ENCODE measurements at places on chromosomes 12 and 14.

DNA sequence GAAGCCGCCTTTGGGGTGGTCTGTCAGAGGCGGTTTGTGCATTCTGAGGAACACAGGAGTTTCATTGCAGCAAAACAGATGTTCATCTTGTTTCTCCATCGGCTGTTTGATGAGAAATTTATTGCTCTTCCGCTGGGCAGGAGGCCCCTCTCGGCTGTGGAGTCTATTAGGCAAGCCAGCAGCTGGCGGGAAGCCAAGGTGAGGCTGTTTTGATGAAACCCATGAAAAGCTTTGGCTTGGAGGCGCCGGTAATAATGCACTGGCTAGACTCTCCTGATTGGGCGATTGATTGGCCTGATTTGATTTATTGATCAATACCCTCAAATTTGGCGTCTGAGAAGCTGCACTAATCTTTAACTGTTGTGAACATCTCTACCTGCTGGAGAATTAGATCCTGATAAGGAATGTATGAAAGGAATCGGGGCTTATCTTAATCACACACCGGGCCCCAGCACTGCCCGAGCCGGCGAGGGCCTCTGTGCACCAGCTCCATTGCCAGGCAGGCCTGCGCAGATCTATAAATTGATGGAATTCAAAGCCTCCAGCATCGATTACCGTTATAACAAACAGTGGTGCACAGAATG is 187.7 kb downstream of the PHETA1 start:
- H3K27me3 ChIP-seq, result peaks cover 34% of the 10 kb centered on the region
- no peak overlapping the region for H3K4me3 ChIP-seq
- H3K4me1 ChIP-seq, result no peaks in the 10 kb centered on the region
- H3K27ac ChIP-seq, result no peak overlapping the region
- no peaks in the 10 kb centered on the region for H3K36me3 ChIP-seq

DNA sequence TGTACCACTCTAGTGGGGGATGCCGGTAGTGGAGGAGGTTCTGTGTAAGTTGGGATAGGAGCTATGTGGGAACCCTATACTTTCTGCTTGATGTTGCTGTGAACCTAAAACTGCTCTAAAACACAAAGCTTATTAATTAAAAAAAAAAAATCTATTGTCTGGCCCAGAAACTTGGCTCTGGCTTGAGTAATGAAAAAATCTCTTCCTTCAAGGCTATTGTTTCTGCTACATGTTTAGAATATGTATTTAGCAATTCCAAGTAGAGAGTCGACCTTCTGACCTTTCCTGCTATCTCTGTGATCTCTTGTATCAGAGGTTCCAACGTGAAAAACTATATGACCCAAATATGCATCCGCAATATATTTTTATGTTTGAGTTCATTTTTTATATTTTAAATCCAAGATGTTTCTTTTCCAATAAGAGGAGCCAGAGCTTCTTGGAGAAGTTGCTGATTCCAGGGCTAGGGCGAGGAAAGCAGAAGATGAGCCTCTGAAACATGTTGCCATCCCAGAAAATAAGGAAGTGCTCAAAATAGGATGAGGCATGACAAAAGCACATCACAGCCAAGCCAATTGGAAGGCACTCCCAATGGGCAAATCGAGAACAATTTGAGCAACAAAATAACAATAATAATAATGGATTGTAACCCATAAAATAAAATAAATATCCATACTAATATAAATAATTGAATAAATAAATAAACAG is 184.6 kb upstream of the TMEM260 start:
- H3K27me3 ChIP-seq, result peaks cover 6% of the 10 kb centered on the region
- H3K36me3 ChIP-seq, result no peaks in the 10 kb centered on the region
- H3K4me1 ChIP-seq, result no peaks in the 10 kb centered on the region
- DNase-seq, result no peak
- H3K4me3 ChIP-seq, result no peak overlapping the region

- no peaks in the 10 kb centered on the region for H3K4me1 ChIP-seq
- H3K27ac ChIP-seq, result no peak overlapping the region
- DNase-seq, result no peak
- H3K36me3 ChIP-seq, result no peaks in the 10 kb centered on the region
- no peak overlapping the region for H3K4me3 ChIP-seq
- H3K27me3 ChIP-seq, result peaks cover 21% of the 10 kb centered on the region
Observed at GRCh38 chr12:1886396-1887008, 31.9 kb downstream of the CACNA2D4 start.

DNA sequence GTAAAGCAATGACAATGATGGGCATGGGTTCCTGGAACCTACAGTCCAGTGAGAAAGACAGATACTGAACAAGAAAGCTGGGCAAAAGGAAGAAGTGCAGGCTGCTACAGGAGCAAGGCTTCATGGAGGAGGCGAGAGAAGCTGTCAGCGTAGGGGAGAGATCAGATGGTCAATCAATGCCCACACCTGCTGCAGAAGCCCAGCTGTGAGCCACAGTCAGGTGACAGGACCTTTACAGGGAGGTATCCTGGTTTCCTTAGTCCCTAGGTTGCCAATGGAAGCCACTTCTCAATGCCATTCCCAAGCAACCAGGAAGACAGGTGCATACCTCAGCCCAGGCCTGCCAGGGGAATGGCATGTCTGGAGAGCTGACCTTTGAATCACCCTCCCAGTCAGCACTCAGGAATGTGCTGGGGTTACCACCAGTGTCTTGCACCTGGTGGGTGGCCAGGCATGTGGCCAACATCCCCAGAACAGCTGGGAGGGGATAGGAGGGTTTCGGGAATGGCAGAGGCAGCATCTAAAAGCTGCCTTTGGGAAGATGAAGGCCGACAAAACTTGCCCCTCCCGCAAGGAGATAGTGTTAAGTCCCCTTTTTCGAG is 170.3 kb downstream of the TTC7B start:
- H3K36me3 ChIP-seq, result no peaks in the 10 kb centered on the region
- no peak overlapping the region for H3K27ac ChIP-seq
- DNase-seq, result no peak
- no peak overlapping the region for H3K4me3 ChIP-seq
- H3K27me3 ChIP-seq, result no peaks in the 10 kb centered on the region

DNA sequence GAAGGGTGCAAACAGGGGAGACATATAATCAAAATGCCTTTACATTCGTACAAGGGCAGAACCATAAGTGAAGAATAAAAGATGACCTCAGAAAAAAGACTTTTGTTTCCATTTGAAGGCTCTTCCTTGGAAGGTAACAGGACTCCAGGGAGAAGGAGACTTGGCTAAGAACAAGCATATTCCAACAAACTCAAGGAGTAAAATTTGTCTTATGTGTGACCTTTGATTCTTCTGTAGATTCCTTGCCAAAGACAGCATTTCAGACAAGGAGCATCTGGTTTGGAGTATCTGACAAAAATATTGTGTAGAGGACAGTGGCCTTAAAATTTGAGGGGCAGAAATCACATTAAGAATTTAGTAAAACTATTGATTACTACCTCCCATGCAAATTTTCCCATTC is 991.9 kb downstream of the FLRT2 start:
- no peaks in the 10 kb centered on the region for H3K4me1 ChIP-seq
- no peak for DNase-seq
- no peaks in the 10 kb centered on the region for H3K36me3 ChIP-seq
- H3K4me3 ChIP-seq, result no peak overlapping the region

DNA sequence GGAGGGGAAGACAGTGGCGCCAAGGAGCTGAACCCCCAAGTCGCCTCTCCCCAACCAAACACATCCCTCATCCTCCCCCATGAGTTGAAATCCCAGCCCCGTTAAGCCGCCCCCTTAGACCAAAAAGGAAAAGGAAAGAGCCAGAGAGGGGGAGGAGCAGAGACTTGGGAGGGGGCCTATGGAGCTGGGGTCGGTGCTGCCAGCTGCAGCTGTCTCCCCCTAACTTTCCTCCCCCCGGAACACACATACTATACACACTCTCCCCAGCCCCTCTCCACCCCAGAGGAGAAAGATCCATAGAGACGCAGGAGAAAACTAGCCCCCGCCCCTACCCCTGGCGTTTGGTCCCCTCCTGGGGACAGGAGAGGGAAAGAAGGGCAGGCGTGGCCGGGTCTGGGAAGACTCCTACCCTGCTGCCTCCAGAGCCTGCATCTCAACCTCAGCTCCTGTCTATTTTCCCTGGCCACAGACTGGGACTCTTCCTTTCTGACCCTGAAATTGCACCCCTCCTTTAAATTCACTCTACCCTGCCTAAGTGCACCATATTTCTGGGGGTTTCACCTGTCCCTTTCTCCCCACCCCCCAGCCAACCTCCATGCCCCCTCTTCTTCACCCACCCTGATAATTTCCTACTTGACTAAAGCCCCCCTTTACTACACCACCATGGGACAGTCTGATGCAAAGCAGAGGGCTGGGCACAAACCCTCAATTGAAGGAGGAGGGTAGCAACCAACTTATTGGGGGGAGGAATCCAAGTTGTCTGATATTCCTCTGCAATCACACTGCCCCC is 1.7 kb upstream of the HOXC9 start:
- H3K36me3 ChIP-seq, result peaks cover 1% of the 10 kb centered on the region
- H3K27ac ChIP-seq, result no peak overlapping the region
- DNase-seq, result no peak
- H3K27me3 ChIP-seq, result peaks cover 80% of the 10 kb centered on the region
- H3K4me3 ChIP-seq, result no peak overlapping the region

DNA sequence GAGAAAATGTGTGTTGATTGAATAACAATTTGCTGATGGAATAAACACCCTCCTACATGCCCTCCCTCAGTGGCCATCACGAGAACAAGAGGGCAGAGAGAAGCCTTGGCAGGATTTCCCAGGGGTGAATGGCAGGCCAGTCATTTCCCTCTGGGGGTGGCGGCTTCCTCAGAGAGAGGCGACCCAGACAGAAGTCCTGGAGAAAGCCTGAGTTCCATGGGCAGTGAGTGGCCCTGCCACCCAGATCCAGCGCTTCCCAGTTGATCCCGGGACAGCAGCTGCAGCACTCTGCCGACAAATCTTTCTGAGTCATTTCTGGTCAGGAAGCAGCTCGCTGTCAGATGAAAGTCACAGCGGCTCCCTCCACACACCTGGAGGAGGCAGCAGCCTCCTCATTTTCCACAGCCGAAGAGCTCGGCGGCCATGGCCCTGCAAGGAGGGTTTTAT is 123.0 kb downstream of the SCARB1 start:
- no peak overlapping the region for H3K27ac ChIP-seq
- H3K27me3 ChIP-seq, result peaks cover 29% of the 10 kb centered on the region
- no peaks in the 10 kb centered on the region for H3K36me3 ChIP-seq
- H3K4me1 ChIP-seq, result peaks cover 3% of the 10 kb centered on the region
- H3K4me3 ChIP-seq, result no peak overlapping the region
